ENCODE measurements at places on chromosomes 2 and 18. TPM values are rescaled to one million over a fixed set of nuclear protein-coding genes. Genes with fewer than 3 reads are reported as not detected.

The CERKL gene
- total RNA-seq: not detected

DNA sequence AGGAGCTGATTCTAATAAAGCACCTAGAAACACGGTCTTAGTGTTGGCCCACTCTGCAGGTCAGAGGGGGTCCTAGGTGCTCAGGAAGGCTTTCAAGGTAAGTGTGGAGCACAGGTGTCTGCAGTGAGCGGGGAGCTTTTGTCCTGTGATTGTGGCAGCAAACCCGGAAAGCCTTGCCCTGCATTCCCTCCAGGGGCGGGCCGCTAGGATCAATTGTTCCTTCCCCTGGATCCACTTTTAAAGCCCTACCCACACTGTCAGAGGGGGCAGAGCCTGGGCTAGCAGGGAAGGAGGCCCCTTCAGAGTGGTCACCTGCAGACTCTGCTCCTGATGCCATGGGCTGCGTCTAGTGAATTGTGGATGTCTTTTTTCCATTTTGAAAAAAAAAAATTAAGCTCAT, 176.0 kb downstream of the CTIF start:
- no peak for DNase-seq

DNA sequence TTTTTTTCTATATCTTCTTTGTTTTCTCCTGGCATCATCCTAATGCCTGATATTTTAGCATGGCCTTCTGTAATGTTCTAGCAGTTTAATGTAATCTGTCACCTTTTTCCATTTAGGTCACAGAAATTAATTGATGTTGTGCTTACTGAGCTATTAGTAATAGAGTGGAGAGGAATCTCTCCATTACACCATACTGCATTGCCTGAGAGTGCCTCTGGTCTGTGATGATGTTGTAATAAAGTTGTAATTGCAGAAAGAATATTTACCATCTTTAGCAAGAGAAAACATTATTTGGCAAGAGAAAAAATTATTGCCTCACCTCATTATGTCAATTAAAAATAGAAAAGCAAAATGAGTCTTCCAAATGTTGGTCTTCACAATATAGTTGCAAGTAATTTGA, 213.2 kb downstream of the KCNJ3 start:
- DNase-seq: no peak

DNA sequence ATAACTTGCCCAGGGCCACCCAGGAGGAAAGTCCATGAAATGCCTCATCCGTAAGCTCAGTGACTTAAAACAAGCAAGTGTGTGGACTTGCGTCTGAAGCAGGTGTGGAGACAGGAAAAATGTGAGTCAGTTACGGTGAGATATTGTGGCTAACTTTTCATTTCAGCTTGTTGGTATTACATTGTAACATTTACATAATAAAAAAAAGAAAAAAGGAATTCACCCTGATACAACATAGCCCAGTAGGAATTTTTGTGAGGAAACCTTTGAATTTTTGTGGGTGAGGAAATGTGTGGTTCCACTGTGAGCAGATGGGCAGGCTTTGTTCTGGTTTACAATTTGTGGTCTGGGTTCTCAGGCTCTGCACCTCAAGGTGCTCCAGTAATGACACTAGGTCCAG, 33.7 kb upstream of the LYPD6B start:
- DNase-seq: no peak

DNA sequence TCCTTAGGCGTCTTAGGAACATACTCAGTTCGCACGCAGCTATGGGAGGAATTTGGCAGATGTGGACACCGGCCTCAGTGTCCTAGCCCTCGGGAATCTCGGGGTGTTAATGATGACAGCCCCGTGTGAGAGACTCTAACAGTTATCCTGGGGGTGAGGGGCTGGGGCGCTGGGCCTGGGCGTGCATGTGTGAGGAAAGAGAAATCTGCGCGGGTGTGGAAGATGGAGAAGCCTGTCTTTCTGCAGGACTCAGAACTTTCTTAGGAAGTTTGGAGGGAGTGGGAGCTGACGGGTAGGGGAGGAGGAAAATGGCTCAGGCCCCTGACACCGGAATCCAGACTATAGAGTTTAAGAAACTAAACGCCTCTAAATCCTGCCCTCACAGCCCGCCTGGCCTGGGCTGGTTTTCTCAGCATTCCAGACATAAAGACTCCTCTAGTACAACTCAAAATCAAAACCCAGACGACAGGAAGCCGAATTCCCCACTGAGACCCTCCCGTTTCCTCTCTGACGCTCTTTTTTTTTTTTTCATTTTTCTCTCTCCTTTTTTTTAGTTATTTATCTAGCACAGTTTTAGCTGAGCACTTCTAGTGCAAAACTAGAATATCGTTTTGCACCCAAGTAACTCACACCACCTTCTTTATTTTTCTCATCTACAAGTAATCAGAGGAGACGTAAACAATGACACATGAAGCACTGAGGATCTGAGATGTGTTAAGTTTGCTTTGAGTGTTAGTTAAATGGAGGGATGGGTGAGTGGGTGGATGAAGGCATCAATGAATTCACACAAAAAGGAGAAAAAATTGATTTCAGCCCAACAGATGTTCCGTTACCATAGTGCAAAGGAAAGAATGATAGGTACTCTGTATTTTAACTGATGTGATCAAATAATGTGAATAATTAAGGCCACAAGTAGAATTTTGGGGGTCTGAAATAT, 1.2 kb upstream of the HAAO start:
- no peak for DNase-seq

DNA sequence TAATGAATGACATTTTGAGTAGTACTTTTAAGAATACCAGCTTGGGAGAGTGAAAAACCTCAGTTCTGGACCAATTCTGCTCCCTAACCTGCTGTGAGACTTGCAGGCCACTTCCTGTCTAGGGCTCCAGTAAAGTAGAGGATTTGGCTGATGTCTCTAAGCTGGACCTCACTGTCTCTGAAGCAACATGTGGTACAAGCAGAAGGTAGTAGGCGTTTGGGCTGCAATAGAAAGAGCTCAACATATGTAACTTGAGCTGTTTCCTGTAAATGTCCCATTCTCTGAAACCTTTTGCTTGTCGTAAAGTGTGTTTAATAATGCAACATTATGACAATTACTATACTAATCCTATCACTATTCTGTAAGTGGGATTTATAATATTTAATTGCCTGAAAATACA, 213.1 kb downstream of the MYO3B start:
- no peak for DNase-seq

DNA sequence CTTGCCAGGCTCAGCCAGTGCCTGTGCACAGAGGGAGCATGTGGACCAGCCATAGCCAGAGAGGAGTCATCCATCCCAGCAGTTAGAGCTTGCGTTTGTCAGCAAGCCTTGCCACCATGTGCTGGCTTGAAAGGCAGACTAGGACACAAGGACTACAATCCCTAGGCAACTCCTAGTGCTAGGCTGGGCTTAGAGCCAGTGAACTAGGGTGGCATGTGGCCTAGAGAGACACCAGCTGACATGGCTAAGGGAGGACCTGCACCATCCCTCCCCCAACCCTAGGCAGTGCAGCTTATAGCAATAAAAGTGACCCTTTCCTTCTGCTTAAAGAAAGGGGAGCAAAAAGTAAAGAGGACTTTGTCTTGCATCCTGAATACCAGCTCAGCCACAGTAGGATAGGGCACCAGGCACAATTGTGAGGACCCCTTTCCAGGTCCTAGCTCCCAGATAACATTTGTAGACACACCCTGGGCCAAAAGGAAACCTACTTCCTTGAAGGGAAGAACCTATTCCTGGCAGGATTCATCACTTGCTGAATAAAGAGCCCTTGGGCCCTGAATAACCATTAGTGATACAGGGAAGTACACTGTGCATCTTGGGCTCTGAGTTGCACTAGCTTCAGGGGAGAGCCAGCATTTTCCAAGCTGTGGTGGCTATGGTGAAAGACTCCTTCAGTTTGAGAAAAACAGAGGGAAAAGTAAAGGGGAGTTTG, 38.7 kb upstream of the UXS1 start:
- no peak for DNase-seq

DNA sequence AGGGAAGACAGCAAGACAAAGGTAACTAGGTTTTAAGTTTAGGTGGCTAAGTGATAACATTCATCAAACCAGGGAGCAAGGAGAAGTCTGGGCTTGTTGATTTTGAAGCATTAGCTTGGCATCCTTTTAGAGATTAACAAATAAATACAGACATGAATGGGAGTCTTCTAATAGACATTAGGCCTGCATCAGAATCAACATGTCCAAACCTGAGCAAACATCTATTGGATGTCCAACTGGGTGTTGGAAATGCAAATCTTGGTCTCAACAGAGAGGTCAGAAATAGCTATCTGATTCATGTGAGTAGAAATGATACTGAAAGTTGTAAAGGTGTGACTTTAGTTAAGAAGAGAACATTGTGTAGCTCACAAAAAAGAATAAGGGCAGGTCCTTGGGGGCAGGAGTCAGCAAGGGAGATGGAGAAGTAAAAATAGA, 85.5 kb upstream of the RND3 start:
- no peak for DNase-seq

DNA sequence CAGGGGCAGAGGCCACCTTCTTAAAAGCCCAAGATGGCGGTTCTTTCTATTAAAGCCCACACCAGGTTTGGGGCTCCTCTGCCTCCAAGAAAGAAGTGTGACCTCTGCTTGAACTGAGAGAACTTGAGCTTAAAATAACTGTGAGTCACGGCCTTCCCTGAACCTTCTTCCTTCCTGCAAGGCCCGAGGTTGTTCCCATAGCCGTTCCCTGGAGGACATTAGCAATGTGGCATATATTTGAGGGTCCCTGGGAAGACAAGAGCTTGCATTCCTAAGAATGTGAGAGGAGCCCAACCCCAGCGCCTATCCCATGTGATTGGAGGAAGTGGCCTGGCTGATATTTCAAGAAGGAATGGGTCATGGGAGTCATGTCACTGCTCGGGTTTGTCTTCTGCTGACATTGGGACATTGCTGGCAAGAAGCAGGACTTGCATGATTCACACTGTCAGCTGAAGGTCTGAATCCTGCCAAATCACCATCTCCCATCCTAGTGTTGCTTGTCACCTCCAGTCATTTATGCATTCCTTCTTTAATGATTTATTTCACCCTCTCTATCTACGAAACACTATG, 168.1 kb downstream of the TRIB2 start:
- peak; percentile 76 for DNase-seq

DNA sequence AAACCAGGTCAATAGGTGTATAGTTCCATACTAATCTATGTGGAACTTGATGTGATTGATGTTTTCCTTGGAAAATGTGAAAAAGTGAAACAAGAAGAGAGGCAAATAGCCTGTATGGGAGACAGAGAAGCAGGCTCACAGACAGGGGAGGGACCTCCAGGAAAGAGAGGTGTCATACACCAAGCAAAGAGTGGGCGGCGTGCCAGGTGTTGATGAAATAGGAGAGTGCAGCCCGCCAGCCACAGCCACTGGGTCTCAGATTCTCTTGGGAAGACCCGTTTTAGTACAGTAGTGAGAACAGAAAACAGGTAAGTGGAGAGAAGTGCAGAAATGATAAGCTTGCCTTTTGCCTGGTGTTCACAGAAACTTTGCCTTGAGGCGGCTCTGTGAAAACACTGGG, 301.9 kb downstream of the ZNF407 start:
- DNase-seq: peak; percentile 5

The C18orf54 gene
- 1.7 TPM for total RNA-seq

DNA sequence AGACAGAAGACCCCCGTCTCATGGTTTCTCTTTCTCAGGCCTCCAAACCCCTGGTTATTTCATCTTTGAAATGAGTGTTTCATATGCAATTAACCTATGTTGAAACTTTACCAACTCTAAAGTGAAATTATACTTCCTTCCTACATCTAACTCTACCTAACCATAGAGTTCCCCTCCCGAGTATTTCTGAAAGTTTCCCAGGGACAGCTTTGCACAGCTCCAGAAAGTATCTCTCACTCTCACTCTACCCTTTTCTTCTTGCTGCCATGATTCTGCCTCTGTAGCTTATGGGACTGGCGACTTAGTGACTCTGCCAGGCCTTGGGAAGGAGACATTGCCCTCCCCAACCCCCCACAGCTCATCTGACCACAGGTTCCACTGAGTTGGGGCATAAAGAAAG, 107.9 kb downstream of the B3GNT2 start:
- no peak for DNase-seq

The IL36B gene
- not detected for total RNA-seq

- no peak for DNase-seq
Measured at GRCh38 chr2:129400826-129401225, 578.6 kb upstream of the RAB6C start.

- no peak for DNase-seq
Measured at GRCh38 chr2:221102896-221103688, 469.0 kb downstream of the EPHA4 start.

DNA sequence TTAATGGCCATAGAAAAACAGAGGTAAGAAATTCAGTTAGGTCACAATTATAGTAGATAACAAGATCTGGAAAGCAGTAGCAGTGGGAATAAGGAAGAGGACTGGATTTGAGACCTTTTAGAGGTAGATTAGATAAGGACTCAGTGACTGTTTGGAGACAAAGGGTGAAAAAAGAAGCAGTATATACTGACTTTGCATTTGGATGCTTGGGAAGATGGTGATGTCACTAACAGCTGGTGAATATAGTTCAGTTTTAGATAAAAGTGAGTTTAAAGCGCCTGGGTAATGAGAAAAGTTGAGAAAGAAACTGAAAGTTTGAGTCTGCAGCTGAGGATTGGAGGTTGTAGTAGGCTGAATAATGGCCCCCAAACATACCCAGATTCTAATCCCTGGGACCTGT, 32.8 kb upstream of the TMEM17 start:
- DNase-seq: no peak

DNA sequence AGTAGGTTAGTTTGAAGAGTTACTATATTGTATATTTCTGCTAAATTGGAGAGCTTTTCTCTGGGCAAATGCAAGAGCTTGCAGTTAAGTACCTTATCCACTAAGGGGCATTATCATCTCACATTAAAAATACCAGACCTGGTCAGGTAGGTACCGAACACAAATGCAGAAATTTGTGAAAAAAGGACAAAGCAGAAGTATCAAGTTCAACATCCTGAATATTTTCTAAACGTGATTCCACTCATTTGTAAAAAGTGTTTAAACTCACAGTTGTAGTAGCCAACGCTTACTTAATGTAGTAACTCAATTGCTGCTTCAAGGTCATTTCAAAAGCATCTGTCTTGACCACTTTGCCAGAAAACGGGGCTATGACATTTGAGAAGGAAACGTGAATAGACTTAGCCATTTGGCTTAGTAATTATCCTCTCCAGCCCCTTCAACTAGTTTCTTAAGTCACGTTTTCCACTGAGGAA, 52.1 kb downstream of the CYRIA start:
- DNase-seq: no peak

DNA sequence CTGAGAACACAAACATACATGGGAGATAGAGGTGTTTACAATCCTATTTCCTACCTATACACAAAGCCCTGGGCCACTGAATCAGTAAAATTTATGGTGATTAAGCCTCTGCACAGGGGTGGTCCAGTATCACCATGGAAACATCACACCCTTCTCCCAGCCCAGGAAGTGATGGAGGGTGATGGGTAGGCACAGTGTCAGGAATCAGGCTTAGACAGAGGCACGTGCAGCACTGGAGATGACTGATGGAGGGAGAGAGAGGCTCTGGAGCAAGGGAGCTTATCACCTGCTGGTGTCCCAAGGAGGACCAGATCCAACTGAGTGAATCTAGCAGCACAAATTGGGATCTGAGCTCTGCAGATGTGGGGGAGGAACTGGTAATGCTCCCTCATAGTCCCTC, 117.2 kb downstream of the RPIA start:
- no peak for DNase-seq

Data from MG63 (cell line).